Activated effector memory CD4-positive, alpha-beta T cell treated with Interleukin-2 at 50 U/mL for 16 hours (primary cell): ENCODE measurements at places on chromosomes 7 and 10.

- no peak for DNase-seq
These were observed 1183.7 kb upstream of the CELF2 start for GRCh38 chr10:9833942-9834341.

DNA sequence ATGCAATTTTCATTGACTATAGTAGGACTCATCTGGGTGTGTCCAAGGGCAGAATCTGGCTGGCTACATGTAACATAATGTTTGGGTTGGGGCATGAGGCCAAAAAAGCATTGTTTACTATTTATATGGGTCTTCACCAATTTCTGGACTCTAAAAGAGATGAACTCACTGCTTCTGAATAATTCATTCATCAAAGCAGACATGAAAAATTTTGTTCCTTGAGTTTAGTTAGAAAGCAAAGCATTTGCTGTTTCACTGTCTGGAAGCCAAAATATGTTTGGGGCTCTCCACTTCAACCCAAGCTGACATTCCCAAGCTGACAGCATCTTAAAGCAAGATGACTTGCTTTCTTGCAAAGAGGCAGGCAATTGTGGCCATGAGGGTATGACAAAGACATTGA lies 670.6 kb downstream of the SUGCT start:
- DNase-seq, result no peak

DNA sequence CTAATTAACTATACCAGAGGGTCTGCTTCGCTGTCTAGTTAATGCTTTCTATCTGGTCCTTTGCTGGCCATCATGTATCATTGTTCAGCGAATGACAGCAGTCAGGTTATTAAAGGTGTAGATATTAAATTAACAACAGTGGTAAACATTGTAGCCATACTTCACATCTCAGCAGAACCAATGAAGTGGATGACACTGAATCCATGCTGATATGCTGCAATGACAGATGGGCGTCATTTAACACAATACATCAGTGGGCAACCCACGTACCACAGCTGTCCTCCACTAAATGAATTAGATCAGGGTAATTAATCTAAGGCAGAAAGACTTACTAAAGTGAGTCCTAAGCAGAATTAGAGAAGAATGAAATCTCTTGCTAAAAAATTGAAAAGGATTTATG lies 767.2 kb downstream of the NXPH1 start:
- DNase-seq, result no peak

GRCh38 chr7:98295467-98296192 lies 14.1 kb downstream of the BRI3 start:
- no peak for DNase-seq

DNA sequence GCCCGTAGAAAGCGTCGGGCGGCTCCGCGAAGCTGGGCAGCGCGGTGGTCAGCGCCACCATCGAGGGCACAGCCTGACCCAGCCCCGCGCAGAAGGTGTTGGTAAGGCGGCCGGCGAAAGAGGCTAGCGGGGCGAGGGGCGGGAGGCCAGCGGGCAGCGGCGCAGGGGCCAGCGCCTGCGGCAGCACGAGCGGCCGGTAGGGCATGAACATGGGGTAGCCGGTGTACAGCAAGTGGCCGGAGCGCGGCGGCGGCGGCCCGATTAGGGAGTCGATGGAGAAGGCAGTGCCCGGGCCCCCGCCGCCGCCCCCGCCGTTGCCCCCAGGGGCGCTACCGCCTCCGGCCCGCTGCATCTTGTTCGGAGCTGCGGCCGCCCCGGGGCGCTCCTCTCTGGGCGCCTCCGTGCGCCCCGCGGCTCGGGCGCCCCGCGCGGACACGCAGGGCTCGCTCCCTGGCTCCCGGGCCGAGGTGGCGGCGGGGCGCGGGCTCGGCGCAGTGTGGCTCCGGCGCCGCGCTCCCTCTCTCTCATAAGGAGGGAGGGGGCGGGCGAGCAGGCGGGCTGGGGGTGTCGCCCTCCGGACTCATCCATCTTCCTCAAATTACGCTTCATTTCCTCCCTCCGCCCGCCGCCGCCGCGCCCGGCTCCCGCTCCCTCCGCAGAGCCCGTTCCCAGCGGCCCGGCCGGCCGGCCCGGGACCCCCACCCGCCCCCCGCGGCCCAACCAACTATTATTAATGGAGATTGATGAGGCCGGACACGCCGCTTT lies at the start of gene GBX1:
GBX1 (minus strand) TSS at position 498 of the 765 bp plus-strand sequence; CDS start at position 352, 146 bp downstream.
- DNase-seq, result no peak

- DNase-seq, result no peak
These were observed 40.2 kb downstream of the CYCS start for GRCh38 chr7:25084821-25085220.

DNA sequence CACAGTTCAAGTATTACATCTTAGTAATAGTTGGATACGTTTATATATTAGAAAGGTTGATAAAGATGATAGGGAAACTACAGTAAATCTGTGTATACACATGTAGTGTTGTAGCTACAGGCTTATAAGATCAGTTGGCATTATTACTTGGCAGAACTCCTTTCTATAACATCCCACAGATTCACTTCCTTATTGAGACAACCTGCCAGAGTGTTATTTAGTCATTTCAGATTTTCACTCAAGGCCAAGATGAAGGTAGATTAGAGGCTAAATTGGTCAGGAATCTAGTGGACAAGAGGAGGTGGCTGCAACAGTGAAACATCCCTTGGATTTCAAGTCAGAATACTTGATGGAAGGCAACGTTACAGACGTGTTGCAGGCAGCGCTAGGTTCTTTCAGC lies 63.0 kb downstream of the PAPSS2 start:
- DNase-seq, result no peak

- DNase-seq, result no peak
These were observed 10.4 kb upstream of the IL15RA start for GRCh38 chr10:5987747-5988146.

GRCh38 chr10:90865401-90865800 lies 6.4 kb upstream of the RPP30 start:
- no peak for DNase-seq

- DNase-seq, result no peak
These were observed at the start of gene HOXA3 for GRCh38 chr7:27151931-27152815. Gene HOXA3 (minus strand): TSS chr7:27152583. CDS start chr7:27110640, 41,943 bp downstream.

DNA sequence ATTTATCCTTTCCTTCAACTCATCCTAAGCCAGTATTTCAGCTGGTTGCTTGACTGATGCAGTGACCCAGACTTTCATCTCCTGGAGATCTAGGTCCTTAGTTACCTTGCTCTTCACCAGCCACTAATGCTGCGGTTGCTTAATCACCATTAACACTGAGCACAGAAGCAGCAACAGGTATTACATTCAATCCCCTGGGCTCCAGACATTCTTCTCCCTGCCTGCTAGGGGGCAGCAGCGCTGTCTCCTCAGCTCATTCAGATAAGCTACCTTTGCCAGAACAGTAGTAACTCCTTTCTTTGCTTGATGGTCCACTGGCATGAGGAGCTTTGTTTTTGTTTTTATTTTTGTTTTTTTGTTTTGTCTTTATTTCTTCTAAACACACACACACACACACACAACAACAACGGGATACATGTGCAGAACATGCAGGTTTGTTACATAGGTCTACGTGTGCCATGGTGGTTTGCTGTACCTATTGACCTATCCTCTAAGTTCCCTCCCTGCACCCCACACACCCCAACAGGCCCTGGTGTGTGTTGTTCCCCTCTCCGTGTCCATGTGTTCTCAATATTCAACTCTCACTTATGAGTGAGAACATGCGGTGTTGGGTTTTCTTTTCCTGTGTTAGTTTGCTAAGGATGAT lies 1043.2 kb upstream of the C7orf33 start:
- DNase-seq, result no peak

- DNase-seq, result no peak
These were observed 244.6 kb downstream of the POLR1F start for GRCh38 chr7:19464241-19464640.

GRCh38 chr7:45892407-45893035 lies 4.2 kb downstream of the IGFBP1 start:
- no peak for DNase-seq
